COR-L47 (cell line): ENCODE measurements at places on chromosomes 12 and 14.

GRCh38 chr12:4768341-4768740 is 48.1 kb downstream of the GALNT8 start:
- DNase-seq, result no peak

- no peak for DNase-seq
Observed at GRCh38 chr12:54989829-54990228, 5.3 kb upstream of the TESPA1 start.

- no peak for DNase-seq
Observed at GRCh38 chr12:27899151-27899661, 73.3 kb downstream of the PTHLH start.

DNA sequence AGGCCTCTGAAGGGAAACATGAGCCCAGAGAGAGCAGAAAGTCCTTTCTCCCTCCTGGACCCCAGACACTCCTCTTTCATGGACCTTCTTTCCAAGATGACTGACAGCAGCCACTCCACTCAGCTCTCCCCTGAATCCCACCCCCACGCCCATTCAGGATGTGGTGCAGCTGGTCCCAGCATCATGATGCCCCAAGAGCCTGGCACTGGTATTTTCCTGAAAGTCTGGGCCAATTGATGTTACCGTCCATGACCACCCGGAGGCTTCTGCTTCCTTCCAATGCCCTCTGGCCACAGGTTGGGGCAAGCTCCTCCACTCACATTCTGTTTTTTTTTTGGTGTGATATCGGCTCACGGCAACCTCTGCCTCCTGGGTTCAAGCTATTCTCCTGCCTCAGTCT is 112.6 kb downstream of the CALM1 start:
- peak; percentile 62 for DNase-seq

- DNase-seq, result no peak
Observed at GRCh38 chr12:5912437-5913334, 32.4 kb downstream of the ANO2 start.

- DNase-seq, result no peak
Observed at GRCh38 chr12:16175840-16176239, 101.6 kb downstream of the SLC15A5 start.

DNA sequence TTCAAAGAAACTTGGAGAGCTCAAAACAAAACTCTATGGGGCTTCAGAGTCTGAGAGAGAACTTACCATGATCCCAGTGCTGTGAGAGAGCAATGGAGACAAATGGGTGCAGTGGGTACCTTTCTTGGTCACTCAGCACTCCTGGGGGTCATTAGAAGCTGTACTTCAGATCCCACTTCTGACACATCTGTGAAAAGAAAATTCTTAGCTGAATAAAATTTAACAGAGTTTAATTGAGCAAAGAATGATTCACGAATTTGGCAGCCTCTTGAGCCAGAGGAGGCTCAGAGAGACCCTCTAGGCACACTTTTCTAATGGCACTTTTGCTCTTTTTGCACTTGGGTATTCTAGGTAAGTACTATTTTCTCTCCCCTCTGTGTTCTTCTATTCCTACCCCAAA is 96.8 kb upstream of the SYT10 start:
- DNase-seq, result no peak

DNA sequence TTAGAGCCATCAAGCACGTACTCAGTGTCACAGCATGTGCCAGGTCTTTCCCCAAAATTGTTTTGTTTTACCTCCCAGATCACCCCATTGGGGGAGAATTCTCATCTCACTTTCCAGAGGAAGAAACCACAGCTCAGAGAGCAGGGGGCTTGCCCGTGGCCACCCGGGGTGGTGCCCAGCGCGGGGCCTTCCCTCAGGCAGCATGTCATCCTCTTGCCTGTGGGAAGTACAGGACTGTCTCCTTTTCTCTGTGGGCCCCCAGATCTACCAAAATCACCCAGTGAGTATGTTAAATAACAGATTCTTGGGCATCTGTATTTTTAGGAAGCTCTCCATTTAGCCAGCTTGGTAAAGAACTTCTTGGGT is 5.9 kb downstream of the RPS6KL1 start:
- no peak for DNase-seq
